H1 (cell line): ENCODE measurements at places on chromosomes 16 and 17. TPM values are rescaled to one million over a fixed set of nuclear protein-coding genes. Genes with fewer than 3 reads are reported as not detected.

Gene KLHL10
- total RNA-seq: 0.19 TPM in 1 of 2 replicates, not detected in the other

Gene PLXDC1
- total RNA-seq: 3.4 and 4.1 TPM in 2 replicates

Gene ZNF263
- total RNA-seq: 26.7 and 27.8 TPM in 2 replicates

Gene YBX2
- total RNA-seq: 27.6 and 30.5 TPM in 2 replicates

Gene MT4
- not detected in 2 replicates for total RNA-seq

DNA sequence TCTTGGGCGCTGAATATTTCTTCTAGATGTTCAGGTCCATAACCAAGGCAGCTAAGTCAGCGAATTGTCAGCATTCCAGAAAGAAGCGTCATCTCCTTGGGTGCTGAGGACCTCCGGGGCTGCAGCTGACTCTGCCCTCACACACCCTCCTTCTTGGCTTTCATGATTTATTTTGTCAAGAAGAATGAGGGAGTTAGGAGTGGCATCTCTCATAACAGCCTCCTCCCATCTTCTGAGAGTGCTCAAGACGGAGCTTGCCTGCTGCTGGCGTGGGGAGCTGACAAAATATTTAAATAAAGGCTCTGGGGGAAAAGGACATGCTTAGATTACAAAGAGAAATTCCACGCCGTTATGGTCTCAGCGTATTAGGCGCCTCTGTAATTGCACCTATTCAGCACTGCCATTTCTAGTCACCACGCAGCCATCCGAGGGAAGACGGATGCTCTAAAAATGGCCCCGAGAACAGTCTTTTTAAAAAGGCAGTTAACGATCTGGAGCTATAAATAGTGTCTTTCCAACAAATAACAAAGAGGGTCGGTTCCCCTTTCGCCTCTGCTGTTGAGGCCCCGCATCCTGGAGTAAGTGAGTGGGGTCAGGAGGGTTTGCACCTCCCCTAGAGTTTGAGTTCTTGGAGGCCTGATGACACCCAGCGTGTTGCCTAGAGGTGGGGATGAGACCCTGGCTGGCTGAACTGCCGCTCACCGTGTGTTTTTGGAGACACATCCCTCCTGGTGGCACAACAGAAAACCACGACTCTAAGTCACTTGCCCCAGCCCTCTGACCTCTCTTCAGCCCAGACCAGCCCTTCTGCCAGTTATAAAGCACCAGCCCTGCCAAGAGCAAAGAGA is 187.0 kb downstream of the CCDC182 start:
- H3K27ac ChIP-seq: no peak overlapping the region
- H3K4me1 ChIP-seq: peaks cover 4% of the 10 kb centered on the region
- no peak for DNase-seq
- no peak overlapping the region for H3K4me3 ChIP-seq
- H3K36me3 ChIP-seq: no peaks in the 10 kb centered on the region
- 0 out of 2 replicates have a peak, but pooled peaks cover 2% of the 10 kb centered on the region for H3K27me3 ChIP-seq

DNA sequence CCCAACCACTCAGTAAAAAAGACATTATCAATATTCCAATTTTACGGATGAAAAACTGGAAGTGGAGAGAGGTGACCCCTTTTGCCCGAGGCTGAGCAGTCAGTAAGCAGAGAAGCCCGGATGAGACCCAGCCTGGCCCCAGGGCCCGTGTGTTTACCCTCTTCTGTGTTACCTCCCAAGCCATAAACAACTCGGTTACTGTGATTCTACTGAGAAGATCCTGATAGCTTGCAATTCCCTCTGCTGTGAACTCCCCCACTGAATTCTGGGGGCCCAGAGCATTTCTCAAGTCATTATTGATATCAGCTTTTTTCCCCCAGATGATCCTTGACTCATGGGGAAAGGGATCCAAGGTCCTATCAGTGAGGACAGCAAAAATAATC is 482.6 kb upstream of the ERCC4 start:
- no peak overlapping the region for H3K27ac ChIP-seq
- no peaks in the 10 kb centered on the region for H3K36me3 ChIP-seq
- H3K27me3 ChIP-seq: no peaks in the 10 kb centered on the region
- DNase-seq: no peak

DNA sequence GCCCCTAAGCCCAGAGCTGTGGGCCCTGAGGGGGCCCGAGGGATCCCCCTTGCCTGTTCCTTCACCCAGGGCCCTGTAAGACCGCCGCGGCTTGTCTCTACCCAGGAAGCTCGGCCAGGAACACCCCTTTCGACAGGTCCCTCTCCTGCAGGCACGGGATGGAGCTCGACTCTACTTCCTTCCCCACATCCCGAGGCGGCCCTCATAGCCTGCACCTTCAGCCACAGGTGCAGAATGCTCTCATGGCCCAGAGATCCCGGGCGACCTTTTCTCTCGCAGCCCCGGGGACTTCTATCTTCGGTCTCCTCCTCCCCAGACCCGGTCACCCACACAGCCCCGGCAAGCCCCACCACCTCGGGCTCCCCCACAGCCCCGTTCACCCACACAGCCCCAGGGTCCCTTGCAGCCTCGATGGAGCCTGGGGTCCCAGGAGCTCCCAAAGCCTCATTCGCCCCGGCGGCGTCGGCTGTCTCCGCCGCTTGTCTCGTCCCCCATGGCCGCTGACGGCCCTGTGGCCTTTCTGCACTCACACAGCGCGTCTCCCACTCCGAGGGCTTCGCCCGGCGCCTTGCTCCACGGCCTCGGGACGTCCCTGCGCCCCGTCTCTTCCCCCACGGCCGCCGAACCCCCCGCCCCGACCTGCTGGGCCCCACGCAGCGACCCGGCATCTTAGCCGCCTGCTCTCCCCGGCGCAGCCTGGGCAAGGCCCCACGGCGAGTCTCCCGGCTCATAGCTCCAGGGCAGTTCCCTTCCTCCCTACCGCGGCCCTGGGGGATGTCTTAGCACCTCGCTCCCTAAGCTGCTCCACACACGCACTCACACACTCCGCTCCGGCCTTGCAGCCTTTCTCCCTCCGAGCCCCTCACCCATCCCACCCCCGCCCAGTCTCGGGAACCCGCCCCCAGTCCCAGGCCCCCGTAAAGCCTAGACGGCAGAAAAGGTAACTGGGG is 650 bp downstream of the KIAA0753 start:
- peaks cover 6% of the 10 kb centered on the region for H3K36me3 ChIP-seq
- H3K27ac ChIP-seq: peak overlapping the region; percentile 95; the same call in 1 of the 2 replicates
- no peak for DNase-seq
- peaks cover 3% of the 10 kb centered on the region for H3K4me1 ChIP-seq

- no peak overlapping the region for H3K4me3 ChIP-seq
- H3K27me3 ChIP-seq: no peaks in the 10 kb centered on the region
- peaks cover 3% of the 10 kb centered on the region; the same call in 1 of the 2 replicates for H3K36me3 ChIP-seq
- no peak for DNase-seq
- no peaks in the 10 kb centered on the region for H3K4me1 ChIP-seq
Measured at GRCh38 chr16:24972608-24973220, 42.5 kb downstream of the ARHGAP17 start.

- H3K4me1 ChIP-seq: no peaks in the 10 kb centered on the region
- no peak overlapping the region for H3K27ac ChIP-seq
- no peaks in the 10 kb centered on the region for H3K27me3 ChIP-seq
- no peak overlapping the region for H3K4me3 ChIP-seq
Measured at GRCh38 chr16:60930291-60930690, 1105.9 kb downstream of the CDH8 start.

GRCh38 chr17:36089888-36090836 is at the start of gene CCL3:
TSS of gene CCL3 (minus strand) at chr17:36090143. CDS start at chr17:36090058, 85 bp downstream.
- no peaks in the 10 kb centered on the region for H3K36me3 ChIP-seq
- H3K27me3 ChIP-seq: no peaks in the 10 kb centered on the region
- H3K4me3 ChIP-seq: no peak within 1 kb of the TSS
- no peak within 1 kb of the TSS for H3K27ac ChIP-seq

GRCh38 chr17:6279659-6280058 is 155.3 kb downstream of the AIPL1 start:
- no peaks in the 10 kb centered on the region for H3K27me3 ChIP-seq
- H3K27ac ChIP-seq: no peak overlapping the region
- H3K4me3 ChIP-seq: no peak overlapping the region
- no peaks in the 10 kb centered on the region for H3K36me3 ChIP-seq
- H3K4me1 ChIP-seq: no peaks in the 10 kb centered on the region
- DNase-seq: peak; percentile 49

GRCh38 chr17:47705536-47706530 is 11.9 kb downstream of the TBKBP1 start:
- peaks cover 3% of the 10 kb centered on the region; the same call in 1 of the 2 replicates for H3K4me1 ChIP-seq
- no peak overlapping the region for H3K4me3 ChIP-seq
- H3K27ac ChIP-seq: no peak overlapping the region
